ENCODE measurements at places on chromosomes 5 and 9.

- peak; percentile 74 for DNase-seq
These were observed 142.3 kb upstream of the ANKH start for GRCh38 chr5:15013654-15014463.

DNA sequence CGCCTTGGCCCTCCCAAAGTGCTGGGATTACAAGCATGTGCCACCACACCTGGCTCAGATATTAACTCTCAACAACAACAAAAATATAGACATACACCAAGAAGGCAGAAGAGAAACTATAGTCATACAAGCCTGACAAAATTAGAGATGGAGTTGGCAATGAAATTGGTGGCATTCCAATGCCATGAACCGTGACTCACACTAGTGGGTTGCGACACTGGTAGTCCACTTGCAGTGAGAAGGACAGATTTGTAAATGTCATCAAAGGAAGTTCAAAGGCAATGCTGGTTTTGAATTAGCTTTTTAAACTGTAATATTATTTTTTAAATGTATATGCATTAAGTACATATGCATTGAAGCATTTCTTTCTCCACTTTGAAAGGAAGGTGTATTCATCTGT lies 8.5 kb upstream of the DNAJC25 start:
- peak; percentile 90 for DNase-seq

DNA sequence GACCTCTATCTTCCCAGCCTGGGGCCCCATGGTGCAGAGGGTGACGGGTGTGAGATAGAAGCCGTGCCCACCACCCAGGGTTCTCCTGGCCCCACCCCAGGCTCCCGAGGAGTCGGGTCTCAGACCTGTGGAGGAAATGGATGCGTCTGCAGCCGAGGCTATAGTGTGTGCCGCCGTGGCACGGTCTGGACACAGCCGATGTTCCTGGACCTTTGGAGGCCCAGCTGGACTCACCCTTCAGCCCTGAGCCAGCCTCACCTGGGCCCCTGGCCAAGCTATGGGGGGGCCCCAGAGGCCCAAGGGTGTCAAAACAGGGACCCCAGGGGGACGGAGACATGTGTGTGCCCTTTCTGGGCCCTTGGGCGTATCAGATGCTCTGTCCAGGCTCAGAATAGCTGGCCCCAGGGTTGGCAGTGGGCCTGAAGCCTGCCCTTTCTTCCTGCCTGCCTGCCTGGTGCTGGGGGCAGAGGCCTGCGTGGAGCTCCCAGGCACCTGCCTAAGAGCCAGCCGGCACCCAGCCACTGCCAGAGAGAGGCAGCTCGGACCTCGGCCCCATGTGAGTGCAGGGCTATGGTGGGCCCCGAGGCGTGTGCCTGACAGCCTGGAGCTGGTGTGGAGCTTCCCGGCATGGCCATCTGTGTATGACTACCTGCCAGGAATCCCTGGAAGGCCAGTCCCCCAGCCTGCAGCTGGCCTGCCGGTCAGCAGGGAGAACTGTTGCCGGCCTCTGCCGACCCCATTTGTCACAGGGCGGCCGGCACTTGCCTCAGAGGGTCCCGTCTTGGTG lies 41.8 kb downstream of the KCNT1 start:
- no peak for DNase-seq

DNA sequence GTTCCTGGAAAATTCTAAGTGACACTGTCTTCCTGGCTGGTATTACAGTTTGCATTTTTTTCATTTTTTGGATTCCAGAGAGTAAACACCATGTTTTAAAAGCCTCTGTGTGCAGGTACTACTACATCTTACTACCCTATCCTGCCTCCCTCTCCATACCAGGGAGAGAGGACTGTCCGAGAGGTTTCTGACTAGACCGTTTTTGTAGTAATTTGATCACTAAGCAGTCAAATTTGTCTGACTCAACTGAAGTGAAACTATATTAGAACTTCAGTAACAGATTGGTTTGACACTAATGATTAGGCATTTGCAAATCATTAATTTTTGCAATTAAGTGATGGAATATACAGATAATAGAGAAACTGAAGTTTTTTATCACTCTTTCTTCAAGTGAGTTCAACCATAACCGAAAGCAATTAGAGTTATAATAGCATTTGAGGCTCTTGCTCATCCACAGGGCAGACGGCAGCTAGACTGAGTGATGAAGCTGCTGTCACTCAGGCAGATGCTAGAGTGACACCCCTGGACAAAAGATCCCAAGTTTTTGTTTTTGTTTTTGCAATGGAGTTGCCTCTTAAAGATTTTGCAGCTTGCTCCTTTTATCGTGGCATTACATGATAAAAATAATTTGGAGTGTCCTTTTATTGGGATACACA lies 44.3 kb downstream of the SMARCA2 start:
- no peak for DNase-seq

GRCh38 chr9:37941253-37941652 lies 37.3 kb upstream of the SLC25A51 start:
- no peak for DNase-seq

DNA sequence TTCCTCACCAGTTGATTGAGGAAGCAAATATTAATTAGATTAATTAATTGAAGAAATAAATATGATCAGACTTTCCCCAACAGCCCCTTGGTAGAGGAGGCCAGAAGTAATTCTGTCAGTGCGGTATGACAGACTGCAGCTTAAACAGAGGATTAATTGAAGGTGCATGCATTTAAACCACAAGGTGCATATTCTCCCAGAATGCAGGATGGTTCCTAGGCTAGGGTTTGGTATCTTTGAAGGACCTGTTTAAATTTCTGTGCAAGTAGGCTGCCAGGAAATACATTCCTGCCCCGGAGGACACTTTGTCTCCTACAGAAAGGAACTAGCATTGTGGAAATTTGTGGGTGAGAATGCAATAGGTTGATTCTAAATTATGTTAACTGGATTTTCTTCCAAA lies 50.5 kb upstream of the PALM2AKAP2 start:
- no peak for DNase-seq

DNA sequence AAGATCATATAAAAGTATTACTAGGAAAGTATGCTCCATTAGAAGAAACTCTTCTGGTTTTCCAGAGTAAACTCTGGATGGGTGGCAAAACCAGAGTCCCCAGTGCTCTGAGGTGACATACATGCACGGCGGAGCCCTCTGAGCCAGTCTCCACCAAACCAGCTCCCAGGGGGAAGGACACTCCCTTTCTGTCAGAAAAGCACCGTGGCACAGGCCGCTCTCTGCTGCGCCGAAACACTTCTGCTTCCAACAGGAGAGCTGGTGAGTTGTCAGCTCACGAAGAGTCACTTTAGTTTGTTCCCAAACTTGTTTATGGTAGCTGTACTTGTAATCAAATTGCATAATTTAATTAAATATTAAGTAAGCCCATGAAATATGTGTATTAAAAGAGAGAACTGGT lies 184.6 kb downstream of the CDK5RAP2 start:
- no peak for DNase-seq

DNA sequence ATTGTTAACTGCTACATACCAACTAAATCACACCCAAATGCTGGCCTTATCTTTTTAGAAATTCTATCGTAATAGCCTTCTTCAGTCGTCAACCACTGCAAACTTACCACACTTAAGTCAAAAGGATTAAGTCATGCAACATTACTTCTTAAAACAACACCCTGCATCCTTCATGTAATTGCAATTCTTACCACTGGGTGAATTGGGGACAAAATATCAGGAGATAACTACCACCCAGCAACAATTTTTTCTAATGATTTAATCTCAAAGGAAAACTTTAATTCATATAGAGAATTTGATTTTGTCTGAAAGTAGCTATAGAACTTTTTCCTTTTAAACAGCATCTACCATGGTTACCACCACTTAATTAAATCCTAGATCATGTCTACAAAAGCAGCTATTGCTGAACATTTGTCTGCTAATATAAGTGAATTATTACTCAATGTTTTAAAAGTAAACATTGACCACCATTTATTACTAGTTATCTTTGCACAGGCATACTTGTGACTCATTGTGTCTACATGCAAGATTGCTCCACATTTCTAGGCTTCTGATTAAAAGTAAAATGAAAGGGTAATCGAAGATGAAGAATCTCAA lies 10.5 kb downstream of the MLLT3 start:
- DNase-seq = peak; percentile 77

GRCh38 chr9:90477535-90477934 lies 165.1 kb downstream of the DIRAS2 start:
- DNase-seq = no peak

DNA sequence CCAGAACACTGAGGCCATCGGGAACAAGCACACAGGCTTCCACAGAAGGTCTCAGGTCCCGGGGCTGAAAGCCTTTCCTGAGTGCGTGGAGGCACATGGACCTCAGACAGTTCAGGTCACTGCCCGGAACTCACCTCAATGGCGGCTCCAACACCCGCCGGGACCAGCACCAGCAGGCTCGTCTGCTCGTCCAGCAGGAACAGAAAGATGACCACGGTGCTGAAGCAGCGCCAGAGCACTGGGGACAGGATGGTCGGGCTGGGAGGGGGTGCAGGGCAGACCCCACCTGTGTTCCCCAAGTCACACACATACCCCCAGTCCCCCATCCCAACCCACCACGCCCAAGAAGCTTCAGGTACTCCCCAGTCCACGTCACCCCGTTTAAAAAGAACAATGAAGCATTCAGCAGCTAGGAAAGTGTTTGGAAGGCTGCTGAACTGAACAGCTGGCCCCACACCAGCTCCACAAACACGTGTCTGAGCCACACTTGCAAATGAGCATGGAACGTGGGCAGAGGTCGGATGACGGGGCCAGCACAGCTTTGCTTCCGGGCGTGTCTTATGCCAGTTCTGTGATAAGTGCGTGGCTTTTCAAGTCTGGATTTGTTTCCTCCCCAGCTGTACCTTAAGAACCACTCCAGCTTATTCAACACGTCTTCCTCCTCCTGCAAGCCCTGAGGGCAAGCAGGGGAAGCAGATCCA lies 14.6 kb downstream of the CLPTM1L start:
- DNase-seq = no peak

GRCh38 chr5:177447611-177448243 lies 1.1 kb downstream of the PRR7 start:
- DNase-seq = peak; percentile 80

DNA sequence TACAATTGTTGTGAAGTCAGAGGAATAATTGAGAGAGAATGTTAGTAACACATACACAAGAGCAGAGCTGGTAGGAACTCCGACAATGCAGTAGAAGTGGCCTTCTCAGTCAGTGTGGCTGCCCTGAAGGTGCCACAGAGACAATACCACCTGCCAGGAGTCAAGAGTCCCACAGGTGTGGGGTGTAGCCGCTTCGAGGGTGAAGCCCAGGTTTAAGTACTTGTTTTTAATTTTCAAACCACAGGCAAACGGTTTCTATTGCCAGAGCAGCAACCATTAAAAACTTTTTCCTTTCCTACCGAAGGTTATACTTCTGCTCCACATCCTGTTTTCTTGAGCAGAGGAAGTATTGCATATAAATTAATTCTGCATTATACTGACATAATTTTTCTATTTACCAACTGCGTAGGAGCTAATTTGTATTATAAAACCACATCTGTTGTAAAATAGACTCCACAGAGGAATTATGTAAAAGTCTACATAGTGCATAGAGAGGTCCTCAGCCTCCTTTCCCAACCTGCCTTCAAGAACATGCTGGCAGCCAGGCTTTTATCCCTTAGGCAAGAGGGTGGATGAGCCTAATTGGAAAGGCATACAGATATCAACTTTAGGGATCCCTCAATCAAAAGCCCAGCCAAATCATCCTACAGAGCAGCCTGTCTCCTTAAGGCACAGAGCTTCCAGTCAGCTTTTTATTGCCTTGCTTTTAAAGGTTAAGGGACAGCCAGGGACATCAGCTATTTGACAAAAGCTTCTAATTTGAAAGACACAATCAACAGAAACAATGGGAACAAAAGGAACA lies 12.9 kb upstream of the ACTBL2 start:
- no peak for DNase-seq

DNA sequence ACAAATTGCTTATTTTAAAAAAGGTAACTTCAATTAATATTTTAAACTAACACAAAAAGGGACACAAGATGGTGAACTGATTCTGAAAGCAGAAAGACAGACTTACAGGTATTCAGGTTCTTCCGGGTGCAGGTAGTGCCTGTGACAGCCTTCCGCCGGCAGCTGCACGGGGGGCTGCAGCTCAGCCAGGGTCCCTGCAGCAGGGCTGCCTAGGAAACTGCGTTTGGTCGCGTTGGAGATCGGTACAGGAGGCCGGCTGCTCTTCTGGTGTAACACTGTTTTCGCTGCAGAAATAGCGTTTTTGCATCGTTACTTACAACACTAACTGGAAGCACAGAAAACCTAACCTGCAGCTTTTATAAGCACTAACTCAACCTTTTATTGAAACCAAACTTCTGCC lies 80.0 kb downstream of the CAMSAP1 start:
- DNase-seq = no peak

GRCh38 chr5:159765135-159765433 lies 151.2 kb upstream of the ADRA1B start:
- DNase-seq = no peak

- peak; percentile 25 for DNase-seq
These were observed 140.7 kb downstream of the GNA14 start for GRCh38 chr9:77507212-77507961.

GRCh38 chr5:149072376-149072775 lies 9.5 kb upstream of the SH3TC2 start:
- DNase-seq = no peak

DNA sequence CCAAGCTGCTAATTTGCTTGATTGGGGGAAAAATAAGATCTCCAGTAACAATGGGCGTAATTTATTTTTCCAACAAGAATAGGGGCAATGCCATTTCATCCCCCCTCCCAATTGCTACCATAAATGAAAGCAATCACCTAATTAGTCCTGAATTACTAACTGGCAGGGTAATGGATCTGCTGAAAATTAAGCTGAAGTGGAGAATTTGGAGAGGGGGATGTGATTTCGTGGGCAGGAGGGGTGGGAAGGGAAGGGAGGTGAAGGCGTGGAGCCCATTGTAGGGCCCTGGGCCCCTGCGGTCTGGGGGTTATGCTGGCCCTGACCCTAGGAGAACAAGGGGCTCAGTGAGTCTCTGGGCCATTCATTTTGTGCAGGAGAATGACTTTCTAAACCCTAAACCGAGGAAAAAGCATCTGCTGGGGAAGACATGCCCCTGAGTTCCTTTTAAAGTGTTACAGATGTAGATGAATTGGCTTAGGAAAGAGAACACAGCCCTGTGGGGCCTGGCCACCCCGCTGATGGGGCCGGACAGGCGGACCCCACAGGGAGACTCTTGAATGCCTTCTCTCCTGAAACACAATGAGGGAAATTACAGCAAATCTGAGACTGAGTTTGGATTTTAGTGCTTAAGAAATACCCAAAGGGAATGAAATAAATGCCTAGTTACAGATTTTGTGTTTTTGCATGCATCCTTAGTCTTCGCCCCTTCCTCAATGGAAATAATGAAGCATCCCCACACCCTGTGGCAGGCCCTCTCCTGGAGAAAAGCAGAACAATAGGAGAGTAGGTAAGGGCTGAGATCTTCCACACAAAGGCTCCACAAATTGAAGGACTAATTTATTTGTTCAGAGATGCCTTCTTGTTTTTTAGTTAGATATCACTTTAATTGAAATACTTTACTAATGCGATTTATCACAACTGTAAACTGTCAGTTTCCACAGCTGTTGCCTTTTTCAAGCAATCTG lies 143.2 kb downstream of the PSAT1 start:
- DNase-seq = no peak
